ENCODE measurements at places on chromosomes 7 and 10.

GRCh38 chr7:69966766-69967591 is 368.7 kb downstream of the AUTS2 start:
- peak; percentile 29 for DNase-seq

- no peak for DNase-seq
Measured at GRCh38 chr7:92674379-92674778, 84.2 kb upstream of the FAM133B start.

GRCh38 chr10:44385696-44386441 is 972 bp upstream of the CXCL12 start:
- DNase-seq = no peak

DNA sequence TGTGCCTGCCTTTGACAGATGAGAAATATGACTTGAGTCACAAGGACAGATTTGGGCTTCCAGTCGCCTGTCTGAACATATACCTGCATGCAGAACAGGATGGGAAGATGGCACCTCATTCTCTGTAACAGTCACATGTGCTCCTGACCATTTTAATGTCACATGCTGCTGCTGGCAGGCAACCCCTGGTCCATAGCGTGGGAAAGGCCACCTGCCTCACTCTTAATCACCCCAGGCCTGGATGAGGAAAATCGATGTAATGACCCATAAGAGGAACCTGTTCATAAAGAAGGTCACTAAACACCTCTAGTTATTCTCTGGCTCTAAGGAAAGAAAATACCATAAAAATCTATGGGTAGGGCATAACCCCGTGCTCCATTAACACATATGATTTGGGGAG is 110.2 kb downstream of the GFRA1 start:
- DNase-seq = no peak

DNA sequence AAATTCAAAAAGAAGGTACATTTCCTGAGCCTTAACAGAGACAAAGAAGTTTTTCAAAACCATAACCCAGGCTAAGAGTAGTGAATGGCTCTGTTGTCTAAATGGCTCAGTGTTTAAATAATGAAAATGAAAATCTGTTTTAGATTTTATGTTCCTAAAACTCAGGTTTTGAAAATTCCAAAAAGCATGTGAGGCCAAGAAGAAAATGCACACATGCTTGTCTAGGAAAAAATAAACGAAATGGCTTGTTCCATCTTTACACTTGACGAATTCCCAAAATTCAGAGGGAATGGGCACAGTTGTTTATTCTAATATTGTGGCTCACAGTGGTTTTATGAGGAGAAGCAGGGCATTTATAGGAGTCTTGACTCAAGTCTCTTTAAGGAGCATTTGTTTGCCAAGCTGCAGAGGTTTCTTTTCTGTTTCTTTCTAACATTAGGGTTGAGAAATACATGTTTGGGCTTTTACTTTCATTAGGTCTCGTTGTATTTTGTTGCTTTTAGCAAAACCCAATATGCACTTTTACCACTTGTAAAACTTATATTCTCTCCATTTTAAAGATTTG is 527.6 kb upstream of the ANKRD30A start:
- DNase-seq = no peak

DNA sequence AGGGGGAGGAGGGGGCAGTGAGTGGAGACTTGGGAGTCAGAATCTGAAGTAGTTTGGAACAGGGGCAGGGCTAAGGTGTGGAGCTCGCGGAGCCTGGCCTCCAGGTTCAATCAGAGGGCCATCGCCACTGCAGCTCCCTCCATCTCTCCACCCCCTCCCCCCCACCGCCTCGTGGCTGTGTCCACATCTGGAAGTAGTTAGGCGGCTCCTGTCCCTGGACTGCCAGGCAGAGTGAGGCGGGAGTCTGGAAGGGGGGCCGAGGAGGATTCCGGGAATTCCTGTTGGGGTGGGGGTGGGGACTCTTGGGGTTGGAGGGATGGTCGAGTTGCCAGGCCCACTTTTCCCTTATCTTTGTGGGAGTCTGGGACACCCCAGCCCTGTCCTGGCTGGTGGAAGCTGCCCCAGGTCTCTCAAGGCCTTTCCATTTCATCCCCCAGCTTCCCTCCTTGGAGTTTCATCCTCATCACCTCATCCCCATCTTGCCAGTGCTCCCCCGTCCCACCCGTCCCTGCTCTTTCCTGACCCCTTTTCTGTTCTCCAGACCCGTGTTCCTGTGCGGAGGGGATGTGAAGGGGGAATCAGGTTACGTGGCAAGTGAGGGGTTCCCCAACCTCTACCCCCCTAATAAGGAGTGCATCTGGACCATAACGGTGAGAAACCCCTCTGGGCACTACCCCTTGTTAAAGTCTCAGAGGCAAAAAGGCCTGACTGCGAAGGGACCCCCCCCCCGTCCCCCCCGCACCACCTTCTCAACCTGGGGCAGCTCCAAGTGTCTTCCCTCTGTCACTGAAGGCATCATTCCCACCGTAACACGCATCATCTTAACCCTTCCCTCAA is 944 bp downstream of the PCOLCE start:
- peak; percentile 76 for DNase-seq

GRCh38 chr10:52986125-52986524 is 213.5 kb upstream of the MBL2 start:
- no peak for DNase-seq

- DNase-seq = no peak
Measured at GRCh38 chr7:158685693-158686092, 18.9 kb downstream of the NCAPG2 start.

DNA sequence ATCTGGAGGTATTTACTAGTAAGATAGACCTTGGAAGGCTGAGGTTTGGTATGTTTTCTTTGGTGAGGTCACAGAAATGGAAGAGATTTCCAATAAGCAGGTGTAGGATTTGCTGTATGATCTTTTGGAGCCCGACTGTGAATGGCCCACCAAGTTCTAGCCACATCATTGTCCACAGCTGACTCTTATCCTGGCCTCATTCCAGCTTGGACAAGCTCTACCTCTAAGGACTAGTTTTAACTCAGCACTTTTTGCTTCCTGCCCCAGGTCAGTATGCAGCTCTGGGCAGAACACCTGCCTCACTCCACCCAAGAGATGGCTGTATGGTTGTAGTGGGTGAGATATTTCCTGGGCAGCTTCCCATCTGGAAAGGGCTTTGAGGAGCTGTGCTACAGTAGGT is 6.1 kb upstream of the CPA4 start:
- DNase-seq = peak; percentile 66

DNA sequence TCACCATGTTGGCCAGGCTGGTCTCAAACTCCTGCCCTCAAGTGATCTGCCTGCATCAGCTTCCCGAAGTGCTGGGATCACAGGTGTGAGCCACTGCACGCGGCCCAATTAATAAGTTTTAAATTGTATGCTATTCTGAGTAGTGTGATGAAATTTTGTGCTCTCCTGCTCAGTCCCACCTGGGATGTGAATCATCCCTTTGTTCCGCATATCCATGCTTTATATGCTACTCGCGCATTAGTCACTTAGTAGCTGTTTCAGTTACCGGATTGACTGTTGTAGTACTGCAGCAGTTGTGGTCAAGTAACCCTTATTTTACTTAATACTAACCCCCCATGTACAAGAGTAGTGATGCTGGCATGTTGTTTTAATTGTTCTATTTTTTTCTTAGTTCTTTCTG is 47.3 kb upstream of the OIT3 start:
- peak; percentile 87 for DNase-seq

DNA sequence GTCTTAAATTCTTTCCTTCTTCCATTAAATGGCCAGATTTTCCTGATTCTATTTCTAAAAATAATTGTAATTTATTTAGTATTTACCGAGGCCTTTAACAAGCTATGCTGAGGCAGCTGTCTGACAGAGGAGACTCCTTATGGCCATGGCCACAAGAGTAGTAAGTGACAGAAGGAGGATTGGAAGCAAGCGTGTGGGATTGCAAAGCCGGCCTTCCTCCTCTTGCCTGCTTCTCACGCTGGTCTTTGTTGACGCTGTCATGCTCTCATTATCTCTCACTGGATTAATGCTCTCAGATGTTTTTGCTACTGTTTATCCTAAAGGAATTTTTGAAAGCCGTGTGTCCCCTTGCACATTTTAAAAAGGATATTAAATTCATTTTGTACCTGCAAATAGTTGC is 546.3 kb downstream of the SDK1 start:
- DNase-seq = no peak

GRCh38 chr7:64630496-64630895 is 35.4 kb upstream of the ZNF107 start:
- no peak for DNase-seq

DNA sequence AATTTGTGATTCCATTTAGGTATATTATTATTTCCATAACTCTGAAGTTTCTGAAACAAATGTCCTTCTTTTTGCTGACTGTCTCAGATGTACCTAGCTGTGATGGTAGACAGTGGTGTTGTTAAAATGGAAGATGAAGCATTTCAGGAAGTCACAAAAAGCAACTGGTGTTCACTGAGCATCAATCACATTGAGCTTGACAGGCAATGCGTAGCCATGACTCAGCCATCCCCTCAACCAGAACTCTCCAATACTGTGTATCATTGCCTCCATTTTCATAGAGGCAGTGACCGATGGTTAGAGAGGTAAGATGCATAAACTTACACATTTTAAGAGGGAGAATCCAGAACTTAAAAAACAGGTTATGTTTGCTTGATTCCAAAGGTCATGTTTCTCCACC is 434.0 kb downstream of the INHBA start:
- DNase-seq = peak; percentile 26

- DNase-seq = peak; percentile 95
Measured at GRCh38 chr7:43569424-43569823, 13.5 kb upstream of the STK17A start.

DNA sequence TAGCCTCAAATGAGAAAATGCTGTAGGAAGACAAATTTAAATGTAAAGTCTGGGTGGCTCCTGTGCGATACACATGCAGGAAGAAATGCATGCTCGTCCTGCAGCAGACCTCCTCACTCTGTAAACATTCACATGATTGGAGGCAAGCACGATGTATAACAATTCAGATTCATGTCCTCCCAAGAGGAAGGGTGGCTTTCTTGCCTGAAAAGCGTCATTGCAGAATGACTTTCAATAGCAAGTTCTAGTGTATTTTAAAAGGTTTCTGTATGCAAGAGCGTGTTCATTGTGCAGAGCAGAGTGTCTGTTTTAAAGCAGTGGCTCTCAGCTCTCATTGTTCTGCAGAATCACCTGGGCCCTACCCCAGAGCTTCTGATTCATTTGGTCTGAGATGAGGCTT is 170.3 kb upstream of the CELF2 start:
- no peak for DNase-seq

- no peak for DNase-seq
Measured at GRCh38 chr10:73868655-73869195, 5.6 kb downstream of the CAMK2G start.

DNA sequence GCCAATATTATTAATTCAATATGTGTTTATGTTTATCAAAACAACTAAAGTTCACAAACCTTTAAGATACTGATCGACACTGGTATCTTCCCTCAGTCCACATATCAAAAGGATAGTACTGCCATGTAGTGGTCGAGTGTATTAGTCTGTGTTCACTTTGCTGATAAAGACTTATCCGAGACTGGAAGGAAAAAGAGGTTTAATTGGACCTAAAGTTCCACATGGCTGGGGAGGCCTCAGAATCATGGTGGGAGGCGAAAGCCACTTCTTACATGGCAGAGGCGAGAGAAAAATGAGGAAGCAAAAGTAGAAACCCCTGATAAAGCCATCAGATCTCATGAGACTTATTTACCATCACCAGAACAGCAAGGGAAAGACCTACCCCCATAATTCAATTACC is 325.4 kb upstream of the PHF14 start:
- DNase-seq = no peak

GRCh38 chr7:50151001-50151400 is 58.0 kb upstream of the ZPBP start:
- no peak for DNase-seq

- peak; percentile 63 for DNase-seq
Measured at GRCh38 chr7:30285536-30286284, 1.3 kb downstream of the ZNRF2 start.

DNA sequence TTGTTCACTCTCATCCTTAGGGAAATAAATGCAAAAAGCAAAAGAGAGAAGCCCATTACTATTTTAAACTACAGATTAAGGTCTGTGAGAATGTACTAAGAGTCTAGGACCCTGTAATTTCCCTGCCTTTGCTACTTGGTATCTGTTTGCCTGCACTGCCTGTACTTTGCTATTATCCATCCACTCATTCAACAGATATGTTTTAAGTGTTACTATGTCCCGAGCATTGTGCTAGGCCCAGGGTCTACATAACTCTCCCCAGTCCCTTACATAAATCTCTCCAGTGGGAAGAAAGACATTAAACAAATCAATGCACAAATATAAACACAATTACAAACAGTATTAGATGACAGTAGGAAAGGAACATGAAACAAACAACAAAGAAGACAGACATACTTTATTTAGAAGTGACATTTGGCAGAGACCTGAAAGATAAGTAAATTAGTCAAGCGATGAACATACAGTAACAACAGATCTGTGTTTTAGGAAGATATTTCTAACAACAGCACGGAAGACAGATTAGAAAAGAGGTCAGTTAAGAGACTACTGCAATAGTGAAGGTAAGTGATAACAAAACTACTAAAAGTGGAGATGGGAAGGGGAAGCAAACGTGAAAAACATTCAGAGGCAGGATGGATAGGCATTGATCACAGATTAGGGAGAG is 30.0 kb downstream of the ZNF800 start:
- DNase-seq = no peak

DNA sequence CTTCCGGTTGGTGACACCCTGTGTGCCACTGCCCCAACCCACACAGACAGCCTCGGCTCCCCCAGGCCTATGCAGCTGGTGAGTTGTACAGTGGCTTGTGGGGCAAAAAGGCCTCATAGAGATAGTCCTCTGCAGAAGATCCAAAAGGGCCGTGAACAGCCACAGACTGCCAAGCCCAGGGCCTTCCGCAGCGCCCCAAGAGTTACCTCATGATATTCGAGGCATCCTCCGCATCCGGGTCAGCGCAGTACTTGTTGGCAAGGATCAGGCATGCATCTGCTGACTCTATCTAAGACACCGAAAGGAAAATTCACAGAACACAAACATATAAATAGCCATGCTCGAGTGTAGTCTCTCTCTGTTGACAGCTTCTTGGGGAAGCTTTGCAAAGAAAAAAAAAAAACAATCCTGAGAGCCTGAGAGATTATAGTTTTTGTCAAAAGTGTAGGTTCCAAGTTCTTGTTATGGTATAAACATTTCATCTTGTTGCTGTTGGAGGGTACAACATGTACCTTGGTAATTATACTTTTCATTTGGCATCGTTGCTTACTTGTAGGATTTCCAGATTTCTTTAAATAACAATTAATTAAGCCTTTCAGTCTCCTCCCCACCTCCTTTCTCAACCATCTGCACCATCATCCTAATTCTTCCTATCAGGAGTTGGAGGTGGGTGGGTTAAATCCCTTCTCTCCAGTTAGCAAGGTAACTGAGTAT is 553.0 kb downstream of the KCNMA1 start:
- no peak for DNase-seq

DNA sequence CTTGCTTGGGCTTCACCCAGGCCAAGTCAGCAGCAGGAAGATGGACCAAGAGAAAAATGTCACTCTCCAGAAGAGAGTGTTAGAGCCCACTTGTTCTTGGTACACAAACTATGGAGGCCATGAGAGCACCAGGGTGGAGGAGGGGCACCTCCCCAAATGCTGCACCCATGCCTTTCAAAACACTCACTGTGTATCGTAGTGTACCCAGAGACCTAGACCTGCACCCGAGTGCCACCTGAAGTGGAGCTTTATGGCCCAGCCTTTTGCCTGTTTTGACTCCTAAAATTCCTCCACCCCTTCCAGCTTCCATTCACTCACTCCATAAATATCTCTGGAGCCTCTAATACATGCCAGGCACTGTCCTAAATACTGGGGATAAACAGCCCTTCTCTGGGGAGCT is 5.0 kb downstream of the SFTPD start:
- no peak for DNase-seq

All from astrocyte (in vitro differentiated cells and primary cell).